ENCODE measurements at places on chromosomes 5 and 9.
A peak's percentile ranks its signal among the peaks of the same experiment; 100 is the strongest.

GRCh38 chr5:115262011-115262320 lies 711 bp downstream of the PGGT1B start:
- no peak for DNase-seq

GRCh38 chr9:101840694-101841188 lies 102.3 kb upstream of the GRIN3A start:
- DNase-seq, result no peak

GRCh38 chr9:113522858-113523257 lies 59.3 kb downstream of the RGS3 start:
- no peak for DNase-seq

- no peak for DNase-seq
Observed at GRCh38 chr9:103126494-103126893, 131.4 kb downstream of the CYLC2 start.

DNA sequence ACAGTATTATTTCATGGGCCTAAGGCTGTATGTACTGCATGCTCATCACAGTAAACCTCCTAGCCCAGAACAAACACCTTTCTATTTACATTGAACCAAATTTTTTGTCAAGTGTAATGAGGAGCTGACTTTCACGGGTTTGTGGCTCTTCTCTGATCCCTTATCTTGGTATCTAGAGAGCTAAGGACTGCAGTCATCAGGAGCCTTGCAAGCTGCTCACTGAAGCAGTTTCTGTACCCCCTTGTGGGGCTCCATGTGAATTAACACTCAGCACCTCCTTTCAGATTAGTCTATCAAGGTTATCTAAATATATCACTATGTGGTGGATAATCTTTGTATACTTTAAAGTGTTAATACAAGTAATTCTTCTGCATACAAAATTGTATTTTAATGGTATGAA lies 108.2 kb downstream of the AUH start:
- DNase-seq, result peak; percentile 4

DNA sequence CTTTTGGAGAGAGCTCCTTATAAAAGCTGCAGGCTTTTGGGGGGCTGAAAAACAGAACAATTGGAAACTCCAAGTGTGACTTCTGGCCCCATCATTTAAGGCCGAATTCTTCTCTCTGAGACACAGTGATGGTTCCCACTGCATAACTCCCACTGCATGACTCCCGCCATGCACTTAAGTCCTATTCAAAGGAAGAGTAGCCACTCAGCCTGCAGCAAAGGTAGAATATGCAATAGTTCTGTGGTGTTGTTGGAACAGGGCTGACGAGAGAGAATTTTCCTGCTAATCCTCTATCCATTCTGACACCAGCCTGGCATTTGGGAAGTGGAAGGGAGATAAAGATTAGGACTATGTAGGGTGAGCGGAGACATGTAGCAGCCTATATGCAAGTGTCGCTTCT lies 185.6 kb upstream of the ZNF462 start:
- no peak for DNase-seq

DNA sequence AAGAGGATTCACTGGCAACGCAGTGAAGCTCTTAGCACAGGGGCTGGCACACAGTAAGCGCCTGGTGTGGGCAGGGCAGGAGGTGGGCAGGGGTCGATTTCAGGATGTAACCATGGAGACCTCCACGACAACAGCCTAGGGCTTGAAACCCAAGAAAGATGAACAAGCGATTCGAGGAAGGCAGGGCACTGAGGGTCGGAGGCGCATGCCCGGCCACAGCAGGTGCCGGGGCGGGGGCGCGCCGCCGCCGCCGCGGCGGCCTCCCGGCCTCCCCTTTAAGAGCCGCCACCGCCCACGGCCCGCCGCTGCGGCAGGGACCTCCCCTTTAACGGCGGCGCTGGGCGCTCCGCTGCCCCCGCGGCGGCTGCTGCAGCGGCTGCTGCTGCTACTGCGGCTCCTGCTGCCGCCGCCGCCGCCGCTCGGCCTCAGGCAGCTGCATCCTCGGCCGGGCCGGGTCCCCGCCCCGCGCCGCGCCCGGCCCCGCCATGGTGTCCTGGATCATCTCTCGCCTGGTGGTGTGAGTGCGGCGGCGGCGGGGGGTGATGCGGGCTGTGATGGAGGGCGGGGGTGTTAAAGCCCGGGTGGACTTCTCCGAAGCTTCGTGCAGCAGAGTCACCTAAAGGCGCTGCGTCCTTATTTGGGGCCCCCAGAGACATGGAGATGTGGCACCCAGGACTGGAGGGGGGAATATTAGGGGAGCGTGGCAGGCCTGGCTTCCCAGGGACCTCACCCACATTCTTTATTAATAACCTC lies at the start of gene REEP2:
Gene REEP2, plus strand, starts transcription at position 334 of the 753 bp plus-strand sequence. Its CDS starts 152 bp downstream, at position 486.
- DNase-seq, result peak; percentile 18

DNA sequence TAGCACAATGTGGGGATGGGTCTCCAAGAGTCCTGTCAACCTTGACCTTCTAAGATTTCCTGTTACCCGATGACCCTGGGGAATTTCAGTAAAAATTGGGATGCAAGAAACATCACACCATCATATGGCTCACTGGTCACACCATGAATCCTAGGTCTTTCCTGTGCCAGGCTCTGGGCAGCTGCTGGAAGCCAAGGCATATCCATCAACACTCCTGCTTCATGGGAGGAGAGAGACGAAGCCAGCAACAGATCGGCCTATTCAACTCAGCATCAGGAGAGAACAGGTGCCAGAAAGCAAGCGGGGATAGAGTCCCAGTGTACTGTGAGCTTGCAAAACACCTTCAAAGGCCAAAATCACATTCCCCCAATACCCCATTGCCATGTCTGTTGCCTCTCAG lies 6.5 kb upstream of the NEK6 start:
- no peak for DNase-seq

DNA sequence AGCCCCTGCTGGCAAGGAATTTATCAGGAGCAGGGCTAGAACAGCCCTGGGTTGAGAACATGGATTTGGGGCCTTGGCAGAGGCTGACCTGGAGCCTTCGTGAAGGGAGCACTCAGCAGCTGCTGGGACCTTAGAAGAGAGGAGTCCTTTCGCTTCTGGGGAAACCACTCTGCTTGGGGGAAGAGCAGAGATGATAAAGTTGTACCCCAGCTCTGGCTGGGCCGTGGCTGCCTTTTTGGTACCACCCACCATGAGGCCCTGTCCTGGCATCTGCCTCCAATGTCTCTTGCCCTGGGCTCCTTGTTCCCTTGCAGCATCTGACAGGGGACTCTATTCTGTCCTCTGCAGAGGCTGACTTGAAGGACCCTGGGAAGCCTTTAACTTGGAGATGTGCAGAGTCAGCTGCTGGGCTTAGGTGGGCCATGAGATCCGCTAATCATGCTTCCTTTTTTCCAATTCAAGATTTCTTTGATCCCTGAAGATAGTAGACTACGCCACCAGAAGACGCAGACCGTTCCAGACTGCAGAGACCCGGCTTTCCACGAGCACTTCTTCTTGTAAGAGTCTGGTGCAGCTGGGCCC lies 20.2 kb downstream of the RGS3 start:
- DNase-seq, result no peak
